NCI-H1694 (cell line): ENCODE measurements at places on chromosomes 16 and 17.

- DNase-seq = no peak
These were observed 2.3 kb downstream of the ANKFY1 start for GRCh38 chr17:4261452-4261851.

DNA sequence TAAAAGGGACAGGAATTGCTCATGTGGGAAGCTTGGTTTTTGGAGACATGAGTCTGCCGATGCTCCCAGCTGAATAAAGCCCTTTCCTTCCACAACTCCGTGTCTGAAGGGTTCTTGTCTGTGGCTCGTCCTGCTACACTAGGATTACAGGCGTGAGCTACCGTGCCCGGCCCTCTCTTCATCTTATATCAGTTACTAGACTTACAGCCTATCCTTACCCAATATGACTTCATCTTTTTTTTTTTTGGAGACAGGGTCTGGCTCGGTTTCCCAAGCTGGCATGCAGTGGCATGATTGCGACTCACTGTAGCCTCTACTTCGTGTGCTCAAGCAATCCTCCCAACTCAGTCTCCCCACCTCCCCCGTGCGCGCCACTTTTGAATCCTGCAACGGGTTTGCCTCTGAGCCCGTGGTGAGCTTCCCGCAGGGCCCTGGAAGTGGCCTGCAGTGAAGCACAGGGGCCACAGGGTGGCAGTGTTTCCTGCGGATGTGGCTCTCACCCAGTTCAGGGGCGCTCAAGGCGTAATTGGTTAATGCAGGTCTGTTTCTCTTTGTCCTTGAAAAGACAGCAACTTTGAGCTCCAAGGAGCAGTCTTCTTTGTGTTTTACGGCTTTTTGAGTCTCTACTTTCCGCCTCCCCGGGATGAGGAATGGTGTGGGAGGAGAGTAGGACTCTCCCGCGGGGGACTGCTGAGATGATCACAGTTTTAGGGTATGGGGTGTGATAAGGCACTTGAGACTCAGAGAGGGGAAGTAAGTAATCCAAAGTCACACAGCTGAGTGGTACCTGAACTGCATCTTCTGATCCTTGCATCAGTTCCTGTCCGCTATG, 22.7 kb upstream of the GPRC5B start:
- DNase-seq = peak; percentile 49

DNA sequence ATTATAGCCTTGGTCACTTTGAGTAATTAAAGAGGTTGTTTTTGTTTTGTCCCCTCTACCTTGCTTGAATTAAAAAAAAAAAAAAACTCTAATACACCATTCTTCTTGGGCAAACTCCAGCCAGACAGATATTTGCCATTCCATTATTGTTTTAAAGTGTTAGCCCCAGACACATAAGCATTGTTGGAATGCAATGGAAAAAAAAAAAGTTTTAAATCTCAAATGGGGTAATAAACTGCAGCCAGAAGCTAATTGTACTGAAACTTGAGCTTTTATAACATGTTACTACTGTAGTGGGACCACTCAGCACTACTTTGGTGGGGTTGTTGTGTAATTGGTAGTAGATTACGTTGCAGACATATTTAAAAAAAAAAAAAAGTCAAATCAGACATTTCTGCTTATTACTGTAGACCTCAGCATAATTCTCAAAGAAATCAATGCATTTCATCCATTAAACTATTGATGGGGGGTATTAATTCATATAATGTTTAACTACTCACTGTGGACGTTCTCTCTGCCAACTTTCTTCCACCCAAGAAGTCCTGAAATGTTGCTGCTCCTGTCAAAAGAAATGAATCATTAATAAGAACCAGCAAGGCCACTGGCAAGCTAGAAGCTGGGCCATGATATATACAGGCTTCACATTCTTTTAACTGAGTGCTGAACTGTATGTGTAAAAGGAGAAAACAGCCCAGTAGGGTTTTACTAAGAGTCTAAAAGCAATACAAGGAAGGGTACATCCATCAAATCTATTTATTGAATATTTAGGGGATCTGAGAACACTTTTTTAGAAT, 626.6 kb upstream of the SOX9 start:
- no peak for DNase-seq

DNA sequence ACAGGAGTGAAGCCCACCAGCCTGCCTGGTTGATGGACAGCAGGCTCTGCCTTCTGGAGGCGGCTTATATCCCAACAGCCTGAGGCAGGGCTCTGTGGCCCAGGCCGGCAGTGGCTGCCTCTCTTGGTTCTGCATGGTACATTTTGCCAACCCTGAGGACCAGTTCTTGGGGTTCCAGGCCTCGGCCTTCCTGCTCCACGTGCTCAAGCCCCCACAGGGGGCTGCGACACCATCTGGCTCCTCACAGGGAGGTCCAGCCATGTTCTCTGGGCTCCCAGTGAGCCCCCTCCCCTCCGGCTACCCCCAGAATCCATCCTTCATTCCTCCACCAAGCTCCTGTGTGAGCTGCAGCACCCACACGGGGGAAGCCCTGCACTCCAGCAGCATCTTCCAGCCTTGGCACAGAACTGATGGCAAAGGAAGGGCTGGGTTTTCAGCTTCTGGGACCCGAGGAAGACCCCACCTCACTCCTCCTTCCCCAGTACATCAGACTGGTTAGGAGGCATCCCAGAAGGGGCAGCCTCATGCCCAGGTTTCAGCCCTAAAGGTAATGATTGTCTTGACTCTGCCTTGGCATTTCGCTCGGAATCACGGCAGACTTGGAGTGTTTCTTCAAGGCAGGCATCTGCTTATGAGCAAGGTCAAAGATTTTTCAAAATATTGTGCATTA, 231.2 kb downstream of the CPPED1 start:
- DNase-seq = no peak

- no peak for DNase-seq
These were observed 68.7 kb upstream of the IRX3 start for GRCh38 chr16:54355251-54355650.

DNA sequence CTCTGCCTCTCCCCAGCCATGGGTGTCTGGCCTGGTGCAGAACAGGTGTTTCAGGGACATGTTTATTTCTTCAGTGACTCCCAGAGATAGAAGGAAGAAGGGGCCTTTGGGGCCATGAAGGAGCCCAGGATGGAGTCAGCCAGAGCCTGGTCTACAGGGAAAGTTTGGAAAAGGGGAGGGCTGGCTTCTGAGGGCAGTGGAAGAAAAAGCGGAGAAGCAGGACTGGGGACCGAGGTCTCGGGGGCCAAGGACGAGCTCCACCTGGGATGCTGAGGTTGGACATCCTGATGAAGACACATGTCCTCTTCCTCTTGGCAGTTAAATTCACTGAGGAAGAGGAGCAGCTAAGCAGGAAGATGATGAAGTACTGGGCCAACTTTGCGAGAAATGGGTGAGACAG, 7.7 kb downstream of the CES2 start:
- no peak for DNase-seq

DNA sequence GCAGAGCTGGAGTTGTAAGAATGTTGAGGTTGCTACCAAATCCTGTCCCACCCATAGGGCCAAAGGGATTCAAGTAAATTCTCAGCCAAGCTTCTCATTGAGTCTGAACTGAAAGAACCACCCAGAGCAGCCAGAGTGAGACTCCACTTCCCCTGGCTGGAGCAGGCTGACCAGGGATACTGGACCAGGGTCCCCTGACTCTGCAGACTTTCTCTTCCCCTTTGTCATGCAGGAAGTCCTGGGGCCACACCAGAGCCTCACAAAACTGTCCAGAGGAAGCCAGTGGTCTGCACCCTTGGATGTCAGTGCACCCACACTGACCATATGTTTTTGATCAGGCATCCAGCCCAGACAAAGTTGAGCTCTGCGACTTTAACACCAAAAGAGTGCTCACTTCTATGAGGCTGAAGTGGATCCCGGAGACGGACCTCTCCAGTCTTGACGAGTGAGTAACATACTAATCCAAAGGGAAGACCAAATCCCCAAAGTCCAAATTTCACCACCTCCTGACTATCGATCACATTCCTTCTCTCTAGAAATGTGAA, 4.1 kb downstream of the NXN start:
- no peak for DNase-seq

DNA sequence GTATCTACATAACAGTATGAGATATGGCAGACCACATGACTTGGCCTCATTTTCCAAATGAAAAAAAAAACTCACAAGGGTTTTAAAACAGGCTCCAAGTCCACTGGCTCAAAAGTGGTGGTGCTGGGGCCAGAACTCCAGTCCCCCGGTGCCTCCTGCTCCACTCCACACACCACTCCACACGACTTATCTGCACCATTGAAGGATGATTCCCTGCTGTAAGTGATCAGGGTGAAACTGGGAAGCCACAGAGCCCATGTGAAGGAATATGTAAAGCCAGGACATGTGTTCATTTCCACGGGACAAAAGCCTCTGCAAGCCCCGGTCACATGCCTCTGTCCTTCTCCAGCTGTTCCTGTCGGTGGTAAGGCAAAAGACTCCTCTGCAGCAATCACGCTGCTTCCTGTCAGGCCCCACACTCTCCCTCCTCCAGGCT, 97.2 kb downstream of the ZNF18 start:
- DNase-seq = no peak

DNA sequence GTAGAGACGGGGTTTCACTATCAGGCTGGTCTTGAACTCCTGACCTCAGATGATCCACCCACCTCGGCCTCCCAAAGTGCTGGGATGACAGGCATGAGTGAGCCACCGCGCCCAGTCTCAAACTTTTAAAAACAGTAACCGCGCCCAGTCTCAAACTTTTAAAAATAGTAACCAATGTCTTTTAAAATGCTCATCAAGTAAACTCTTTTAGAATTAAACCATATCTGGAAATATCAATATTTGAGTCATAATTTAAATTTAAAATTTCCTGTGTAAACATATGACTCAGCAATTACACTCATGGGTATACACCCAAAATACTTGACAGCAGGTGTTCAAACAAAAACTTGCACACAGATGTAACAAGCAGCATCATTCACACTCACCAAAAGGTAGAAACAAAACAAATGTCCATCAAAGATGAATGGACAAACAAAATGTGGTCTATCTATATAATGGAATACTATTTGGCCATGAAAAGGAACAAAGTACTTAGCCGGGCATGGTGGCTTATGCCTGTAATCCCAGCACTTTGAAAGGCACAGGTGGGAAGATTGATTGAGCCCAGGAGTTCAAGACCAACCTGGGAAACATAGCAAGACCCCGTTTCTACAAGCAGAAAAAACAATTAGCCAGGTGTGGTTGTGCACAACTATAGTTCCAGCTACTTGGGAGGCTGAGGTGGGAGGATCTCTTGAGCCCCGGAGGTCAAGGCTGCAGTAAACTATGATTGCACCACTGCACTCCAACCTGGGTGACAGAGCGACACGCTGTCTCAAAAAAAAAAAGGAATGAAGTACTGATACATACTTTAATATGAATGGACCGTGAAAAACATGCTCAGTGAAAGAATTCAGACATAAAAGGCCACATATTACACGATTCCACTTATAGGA, 20.2 kb downstream of the ENPP7 start:
- DNase-seq = no peak

DNA sequence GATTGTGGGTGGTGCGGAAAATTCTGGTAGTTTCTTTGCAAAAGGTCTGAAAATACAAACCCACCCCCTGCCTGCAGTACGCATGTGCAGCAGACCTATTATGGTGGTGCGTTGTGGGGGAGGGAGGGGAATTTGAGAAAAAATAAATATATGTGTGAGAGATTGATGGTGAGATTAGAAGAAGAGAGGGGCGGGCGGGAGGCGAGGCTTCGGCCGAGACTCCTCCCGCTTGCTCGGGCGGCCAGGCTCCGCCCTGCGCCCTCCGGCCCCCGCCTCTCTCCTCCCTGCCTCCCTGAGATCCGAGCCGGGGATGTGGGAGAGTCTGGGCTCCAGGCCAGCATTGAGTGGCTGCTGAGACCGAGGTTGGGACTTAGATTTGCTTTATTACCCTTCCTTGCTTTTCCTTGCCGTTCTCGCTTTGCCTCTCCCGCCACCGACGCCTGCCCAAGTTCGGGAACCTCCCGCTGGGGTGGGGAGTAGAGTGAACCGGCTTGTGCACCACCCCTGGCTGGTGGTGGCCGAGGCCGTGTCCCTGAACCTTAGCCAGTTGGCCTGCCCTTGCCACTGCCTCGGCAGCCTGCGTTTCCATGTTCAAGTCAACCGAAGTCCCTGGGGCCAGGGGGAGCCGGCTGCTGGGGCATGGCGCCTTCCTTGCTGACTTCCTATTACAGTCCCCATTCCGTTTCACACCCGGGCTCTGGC, 956 bp upstream of the CHD3 start:
- DNase-seq = peak; percentile 99

GRCh38 chr17:81164371-81165245, 699 bp upstream of the PVALEF start:
- DNase-seq = peak; percentile 60

DNA sequence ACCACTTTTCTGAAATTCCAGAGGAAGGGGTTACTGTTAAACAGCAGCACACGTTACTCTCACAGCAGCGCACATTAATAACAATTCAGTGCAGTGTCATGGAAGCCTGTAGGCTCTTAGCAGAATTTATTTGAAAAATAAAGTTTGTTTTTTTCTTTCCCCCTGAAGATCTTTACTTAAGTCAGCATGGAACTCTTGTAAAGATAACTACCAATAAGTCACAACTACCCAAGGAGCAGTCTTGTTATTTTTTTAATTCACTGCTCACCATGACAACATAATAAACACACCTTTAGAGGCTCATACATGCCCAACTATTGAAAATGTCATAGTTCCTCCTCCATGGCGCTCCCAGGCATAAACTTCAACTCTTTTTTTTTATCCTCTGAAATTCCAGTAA, 31.8 kb upstream of the PSMD7 start:
- DNase-seq = no peak

DNA sequence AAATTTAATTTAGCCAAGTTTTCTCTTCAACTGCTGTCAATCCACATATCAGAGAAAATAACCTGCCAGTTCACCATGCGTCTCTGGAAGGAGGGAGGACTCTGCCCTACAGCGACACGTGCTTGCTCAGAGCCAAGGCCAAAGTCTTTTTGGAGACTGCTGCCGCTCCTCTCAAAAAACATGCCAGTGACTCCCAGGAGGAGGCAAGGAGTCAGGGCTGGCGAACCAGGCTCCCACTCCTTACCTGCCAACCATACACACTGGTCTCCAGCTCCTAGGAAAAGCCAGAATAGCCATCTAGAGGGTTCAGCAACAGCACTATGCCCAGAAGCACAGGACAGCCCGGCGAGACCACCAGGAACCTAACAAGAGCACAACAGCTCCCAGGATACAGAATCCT, 73.0 kb downstream of the ANKRD11 start:
- no peak for DNase-seq

DNA sequence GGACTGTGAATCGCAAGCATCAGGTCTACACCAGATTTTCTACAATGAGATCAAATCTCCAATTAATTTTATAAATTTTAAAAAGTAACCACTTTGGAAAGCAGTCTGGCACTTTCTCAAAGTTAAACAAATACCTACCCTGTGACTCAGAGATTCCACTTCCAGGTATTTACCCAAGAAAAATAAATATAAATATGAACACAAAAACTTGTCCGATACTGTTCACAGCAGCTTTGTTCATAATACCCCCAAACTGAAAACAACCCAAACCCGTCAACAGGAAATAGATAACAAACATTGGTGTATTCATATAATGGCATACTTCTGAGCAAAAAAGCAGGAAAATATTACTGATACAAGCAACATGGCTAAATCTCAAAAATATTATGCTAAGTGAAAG, 12.1 kb downstream of the ZDHHC7 start:
- no peak for DNase-seq

GRCh38 chr16:927406-927805, 43.4 kb downstream of the LMF1 start:
- DNase-seq = no peak

GRCh38 chr17:26809033-26809432, 484.9 kb upstream of the WSB1 start:
- no peak for DNase-seq

GRCh38 chr16:84986102-84986501, 25.2 kb downstream of the ZDHHC7 start:
- DNase-seq = no peak
